Vagina (tissue), 2 donors: ENCODE measurements at places on chromosomes 12 and 14. TPM values are rescaled to one million over a fixed set of nuclear protein-coding genes. Genes with fewer than 3 reads are reported as not detected.

The SMIM41 gene
- total RNA-seq = 1.5 TPM

The TXNRD1 gene
- 144 TPM for total RNA-seq

The PTCSC3 gene
- total RNA-seq = not detected

The LYZ gene
- total RNA-seq = 15.2 TPM

The FBLN5 gene
- 240 TPM for total RNA-seq

The CRIP2 gene
- 126 TPM for total RNA-seq

The CISTR gene
- total RNA-seq = not detected

The OTUB2 gene
- 1.7 TPM for total RNA-seq

The KIF5A gene
- total RNA-seq = 4.4 TPM

The ASCL1 gene
- total RNA-seq = not detected

The RPL10L gene
- not detected for total RNA-seq

The TAS2R14 gene
- 5.2 TPM for total RNA-seq

The C1QL4 gene
- total RNA-seq = 2.0 TPM

The SERPINA9 gene
- 2.0 TPM for total RNA-seq

The TAS2R7 gene
- total RNA-seq = not detected

The KRT78 gene
- 89.1 TPM for total RNA-seq

The AKAP6 gene
- 3.9 TPM for total RNA-seq

GRCh38 chr12:99130808-99131553 lies 485.9 kb downstream of the APAF1 start:
- no peaks in the 10 kb centered on the region for H3K36me3 ChIP-seq
- H3K27me3 ChIP-seq = no peaks in the 10 kb centered on the region
- no peak overlapping the region for H3K27ac ChIP-seq
- DNase-seq = no peak
- no peak overlapping the region for H3K4me3 ChIP-seq

DNA sequence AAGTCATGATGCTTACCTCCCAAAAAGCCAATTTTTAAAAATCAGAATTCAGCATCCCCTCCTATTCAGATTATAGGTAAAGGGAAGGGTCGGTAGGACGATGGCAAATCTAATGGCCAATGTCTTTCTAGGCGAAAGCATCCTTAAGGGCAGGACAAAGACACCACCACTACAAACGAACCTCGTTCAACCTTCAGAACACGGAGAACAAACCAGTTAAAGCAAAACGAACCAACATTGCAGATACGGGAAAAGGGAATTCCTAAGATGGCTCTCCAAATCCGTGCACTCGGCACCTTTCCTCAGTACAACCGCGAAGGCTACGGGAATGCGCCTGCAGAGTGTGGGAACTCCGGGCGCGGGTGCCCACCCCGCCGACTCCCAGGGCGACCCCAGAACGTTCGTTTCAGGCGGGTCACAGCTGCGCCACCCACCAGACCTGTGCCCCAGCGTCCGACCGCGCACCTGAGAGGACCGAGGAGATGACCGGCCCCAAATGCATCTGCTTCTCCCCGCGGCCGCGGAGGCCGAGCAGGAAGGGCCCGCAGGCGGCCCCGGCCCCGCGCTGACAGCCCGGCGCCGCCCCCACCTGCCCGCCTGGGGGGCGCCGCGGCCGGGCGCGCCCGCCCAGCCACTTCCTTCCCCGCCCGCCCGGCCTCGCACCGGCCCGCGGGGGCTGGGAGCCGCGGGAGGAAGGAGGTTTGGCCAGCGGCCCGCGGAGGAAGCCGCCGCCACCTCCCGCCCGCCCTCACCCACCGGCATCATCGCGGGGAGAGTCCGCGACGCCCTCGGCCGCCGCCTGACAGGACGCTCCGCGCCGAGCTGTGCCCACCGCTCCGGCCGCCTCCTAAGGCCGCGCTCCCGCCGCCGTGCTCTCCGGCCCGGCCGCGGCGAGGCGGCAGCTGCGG lies 578 bp downstream of the PPP1R13B start:
- no peaks in the 10 kb centered on the region for H3K27me3 ChIP-seq
- peak overlapping the region; percentile 92 for H3K4me3 ChIP-seq
- no peak for DNase-seq
- peak overlapping the region; percentile 58 for H3K27ac ChIP-seq

DNA sequence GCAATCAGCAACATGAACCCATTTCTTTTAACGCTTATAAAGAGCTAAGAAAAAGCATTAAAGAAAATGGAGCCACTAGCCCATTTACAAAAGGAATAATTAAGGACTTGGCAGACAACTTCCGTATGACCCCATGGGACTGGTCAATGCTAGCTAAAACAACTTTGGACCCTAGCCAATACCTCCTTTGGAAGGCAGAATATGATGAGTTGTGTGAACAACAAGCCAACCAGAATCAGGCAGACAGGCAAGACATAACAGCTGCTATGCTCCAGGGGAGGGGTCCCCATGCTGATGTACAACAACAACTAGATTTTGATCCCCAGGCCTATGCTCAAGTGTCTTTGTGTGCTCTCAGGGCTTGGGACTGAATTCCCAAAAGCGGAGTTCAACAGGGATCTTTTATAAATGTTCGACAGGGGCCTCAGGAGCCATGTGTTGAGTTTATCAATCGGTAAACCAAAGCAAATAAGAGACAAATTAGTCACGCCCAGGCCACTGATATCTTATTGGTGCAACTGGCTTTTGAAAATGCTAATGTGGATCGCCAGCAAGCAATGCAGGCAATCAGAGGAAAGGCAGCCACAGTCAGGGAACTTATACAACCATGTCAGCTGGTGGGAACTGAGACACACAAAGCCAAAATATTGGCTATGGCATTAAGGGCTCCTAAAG lies 254.4 kb upstream of the DIO2 start:
- no peak overlapping the region for H3K27ac ChIP-seq
- no peaks in the 10 kb centered on the region for H3K4me1 ChIP-seq
- no peak overlapping the region for H3K4me3 ChIP-seq
- H3K27me3 ChIP-seq = no peaks in the 10 kb centered on the region

GRCh38 chr14:98573082-98573481 lies 698.9 kb downstream of the BCL11B start:
- no peaks in the 10 kb centered on the region for H3K36me3 ChIP-seq
- no peaks in the 10 kb centered on the region for H3K27me3 ChIP-seq
- no peak overlapping the region for H3K4me3 ChIP-seq
- no peaks in the 10 kb centered on the region for H3K4me1 ChIP-seq
- no peak for DNase-seq

DNA sequence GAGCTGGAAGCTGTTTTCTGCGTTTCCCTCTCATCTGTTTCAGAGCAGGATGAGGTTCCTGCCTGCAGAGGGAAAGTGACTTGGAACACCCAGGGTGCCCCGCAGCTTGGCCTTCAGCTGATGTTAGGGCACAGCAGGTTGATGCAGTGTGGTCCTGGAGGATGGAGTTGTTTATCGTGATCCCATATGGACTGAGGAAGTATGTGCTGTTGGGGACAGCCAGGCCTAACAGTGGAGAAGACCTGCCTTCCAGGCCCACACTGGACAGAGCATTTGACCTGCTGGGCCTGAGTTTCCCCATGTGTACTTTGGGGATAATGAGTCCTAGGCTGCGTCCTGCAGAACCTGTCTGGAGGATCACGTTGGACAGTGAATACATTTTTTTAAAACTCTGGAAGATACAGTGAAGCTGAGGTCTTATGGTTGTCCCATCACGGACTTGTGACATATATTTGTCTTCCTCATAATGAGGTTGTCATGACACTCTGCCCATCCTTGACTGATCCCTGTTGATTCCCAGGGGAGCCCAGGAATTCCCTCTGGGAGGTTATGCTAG lies 12.8 kb downstream of the SERPINA1 start:
- no peak for DNase-seq
- H3K36me3 ChIP-seq = no peaks in the 10 kb centered on the region
- H3K27ac ChIP-seq = no peak overlapping the region
- no peaks in the 10 kb centered on the region for H3K4me1 ChIP-seq
- no peaks in the 10 kb centered on the region for H3K27me3 ChIP-seq

DNA sequence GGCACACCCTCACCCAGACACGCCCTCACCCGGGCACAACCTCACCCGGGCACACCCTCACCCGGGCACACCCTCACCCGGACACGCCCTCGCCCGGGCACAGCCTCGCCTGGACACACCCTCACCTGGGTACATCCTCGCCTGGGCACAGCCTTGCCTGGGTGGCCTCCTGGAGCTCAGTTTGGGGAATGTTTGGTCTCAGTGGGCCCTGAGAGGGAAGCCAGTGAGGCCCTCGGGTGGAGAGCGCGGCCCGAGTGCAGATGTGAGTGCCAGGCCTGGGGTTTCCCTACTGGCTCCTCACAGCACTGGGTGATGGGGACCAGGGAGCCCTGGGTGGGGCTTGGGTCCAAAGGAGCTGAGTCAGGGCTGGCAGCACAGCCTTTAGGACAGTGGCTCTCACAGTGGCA lies 23.8 kb downstream of the GALNT9 start:
- no peak for DNase-seq
- no peak overlapping the region for H3K4me3 ChIP-seq
- no peaks in the 10 kb centered on the region for H3K36me3 ChIP-seq

DNA sequence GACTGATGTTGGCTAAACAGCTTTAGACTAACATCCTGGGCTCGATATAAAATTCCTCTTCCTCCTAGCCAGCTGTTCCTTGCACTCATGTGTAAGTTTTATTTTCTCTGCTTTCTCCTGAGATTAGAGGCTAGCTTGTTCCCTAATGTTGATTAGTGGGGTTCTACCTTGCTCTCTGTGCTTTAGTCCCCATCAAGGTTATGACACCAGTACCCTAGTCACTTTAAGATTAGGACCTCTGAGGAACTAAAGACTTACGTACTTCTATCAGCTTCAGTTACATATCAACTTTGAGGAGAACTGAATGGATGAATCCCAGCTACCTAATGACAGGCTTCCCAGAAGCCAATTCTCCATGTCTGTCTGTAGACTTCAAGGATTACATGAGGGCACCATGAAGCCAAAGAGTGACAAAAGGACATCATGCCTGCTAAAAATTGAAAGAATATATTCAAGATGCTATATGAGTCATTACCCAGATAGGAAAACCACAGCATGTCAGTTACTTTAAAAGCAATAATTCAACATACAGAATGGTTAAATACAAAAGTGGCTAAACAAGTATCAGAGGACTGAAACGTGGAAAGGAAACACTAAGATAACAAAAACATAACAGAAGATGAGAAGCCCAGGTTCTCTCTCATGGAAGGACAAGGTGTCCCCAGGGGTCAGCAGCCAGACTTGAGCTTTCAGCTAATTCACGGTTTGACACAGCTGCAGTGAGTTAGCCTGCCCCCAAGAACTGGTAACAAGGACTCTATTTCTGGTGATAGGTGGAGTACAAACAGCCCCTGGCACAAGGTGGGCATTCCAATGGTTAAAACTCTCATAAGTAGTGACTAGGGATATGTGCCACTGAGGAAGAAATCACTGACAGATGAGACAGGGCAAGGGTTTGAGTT lies 20.4 kb downstream of the ADAM20 start:
- H3K4me1 ChIP-seq = no peaks in the 10 kb centered on the region
- H3K4me3 ChIP-seq = no peak overlapping the region
- no peaks in the 10 kb centered on the region for H3K27me3 ChIP-seq
- no peak for DNase-seq
- no peak overlapping the region for H3K27ac ChIP-seq
- H3K36me3 ChIP-seq = no peaks in the 10 kb centered on the region

- H3K27me3 ChIP-seq = no peaks in the 10 kb centered on the region
- H3K4me1 ChIP-seq = no peaks in the 10 kb centered on the region
- H3K36me3 ChIP-seq = no peaks in the 10 kb centered on the region
Observed at GRCh38 chr12:126431767-126432166, 1366.5 kb downstream of the AACS start.

- no peak overlapping the region for H3K27ac ChIP-seq
- no peaks in the 10 kb centered on the region for H3K27me3 ChIP-seq
- no peaks in the 10 kb centered on the region for H3K36me3 ChIP-seq
- no peak overlapping the region for H3K4me3 ChIP-seq
- DNase-seq = no peak
- no peaks in the 10 kb centered on the region for H3K4me1 ChIP-seq
Observed at GRCh38 chr14:50601394-50601793, 41.4 kb downstream of the ATL1 start.

GRCh38 chr14:33563191-33563900 lies 387.5 kb downstream of the EGLN3 start:
- no peak overlapping the region for H3K4me3 ChIP-seq
- H3K4me1 ChIP-seq = no peaks in the 10 kb centered on the region
- H3K27me3 ChIP-seq = no peaks in the 10 kb centered on the region
- no peak for DNase-seq

GRCh38 chr12:28893856-28894255 lies 255.2 kb upstream of the FAR2 start:
- H3K4me3 ChIP-seq = no peak overlapping the region
- H3K4me1 ChIP-seq = peaks cover 25% of the 10 kb centered on the region
- no peak for DNase-seq
- H3K36me3 ChIP-seq = no peaks in the 10 kb centered on the region
- no peaks in the 10 kb centered on the region for H3K27me3 ChIP-seq
- peak overlapping the region; percentile 47 for H3K27ac ChIP-seq

- no peaks in the 10 kb centered on the region for H3K36me3 ChIP-seq
- no peaks in the 10 kb centered on the region for H3K27me3 ChIP-seq
- no peak overlapping the region for H3K4me3 ChIP-seq
- no peaks in the 10 kb centered on the region for H3K4me1 ChIP-seq
Observed at GRCh38 chr12:105455261-105455660, 124.8 kb downstream of the C12orf75 start.

- no peaks in the 10 kb centered on the region for H3K27me3 ChIP-seq
- DNase-seq = no peak
Observed at GRCh38 chr12:94534774-94535509, 75.3 kb upstream of the CEP83 start.

- H3K27me3 ChIP-seq = no peaks in the 10 kb centered on the region
- no peak overlapping the region for H3K27ac ChIP-seq
- no peaks in the 10 kb centered on the region for H3K4me1 ChIP-seq
- no peaks in the 10 kb centered on the region for H3K36me3 ChIP-seq
- no peak overlapping the region for H3K4me3 ChIP-seq
Observed at GRCh38 chr12:114852976-114853529, 169.1 kb upstream of the TBX3 start.

DNA sequence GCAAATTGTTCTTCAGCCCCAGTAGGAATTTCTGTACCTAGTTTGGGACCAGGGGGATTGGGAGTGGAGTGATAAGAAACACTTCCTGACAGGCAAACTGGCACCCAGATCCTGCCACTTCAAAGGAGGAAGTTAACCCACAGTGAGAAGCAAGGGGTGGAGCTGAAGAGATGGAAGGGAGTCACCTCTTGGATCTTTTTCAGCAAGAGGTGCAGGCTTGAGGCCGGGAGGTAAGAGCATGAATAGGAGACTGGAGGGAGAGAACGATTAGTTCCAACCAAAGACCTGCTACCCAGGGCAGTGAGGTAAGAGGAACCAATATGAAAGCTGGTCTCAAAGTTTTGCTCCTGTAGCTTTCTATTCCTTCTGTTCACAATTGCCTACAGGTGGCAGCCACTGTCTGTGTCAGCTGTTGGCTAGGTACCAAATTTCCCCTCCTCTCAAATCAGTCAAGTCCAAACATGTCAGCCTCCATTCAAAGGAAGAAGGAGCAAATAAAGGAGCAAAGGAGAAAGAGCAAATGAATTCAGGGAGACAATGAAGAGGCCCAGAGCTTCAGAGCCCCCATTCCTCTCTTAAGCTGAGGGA lies 14.9 kb upstream of the TAC3 start:
- H3K4me3 ChIP-seq = no peak overlapping the region
- no peaks in the 10 kb centered on the region for H3K36me3 ChIP-seq
- peaks cover 9% of the 10 kb centered on the region for H3K4me1 ChIP-seq
- H3K27ac ChIP-seq = no peak overlapping the region
- H3K27me3 ChIP-seq = no peaks in the 10 kb centered on the region
- no peak for DNase-seq
